ENCODE measurements at places on chromosomes 12 and 14. TPM values are rescaled to one million over a fixed set of nuclear protein-coding genes. Genes with fewer than 3 reads are reported as not detected.

GRCh38 chr12:90959032-90959431 is 4.1 kb upstream of the CCER1 start:
- no peaks in the 10 kb centered on the region for H3K27me3 ChIP-seq
- no peak overlapping the region for H3K4me3 ChIP-seq
- H3K36me3 ChIP-seq = no peaks in the 10 kb centered on the region
- DNase-seq = no peak

- peaks cover 65% of the 10 kb centered on the region for H3K36me3 ChIP-seq
- no peaks in the 10 kb centered on the region for H3K27me3 ChIP-seq
- no peak overlapping the region for H3K27ac ChIP-seq
- no peak overlapping the region for H3K4me3 ChIP-seq
- DNase-seq = no peak
These were observed 33.1 kb downstream of the SLC8B1 start for GRCh38 chr12:113301811-113302210.

DNA sequence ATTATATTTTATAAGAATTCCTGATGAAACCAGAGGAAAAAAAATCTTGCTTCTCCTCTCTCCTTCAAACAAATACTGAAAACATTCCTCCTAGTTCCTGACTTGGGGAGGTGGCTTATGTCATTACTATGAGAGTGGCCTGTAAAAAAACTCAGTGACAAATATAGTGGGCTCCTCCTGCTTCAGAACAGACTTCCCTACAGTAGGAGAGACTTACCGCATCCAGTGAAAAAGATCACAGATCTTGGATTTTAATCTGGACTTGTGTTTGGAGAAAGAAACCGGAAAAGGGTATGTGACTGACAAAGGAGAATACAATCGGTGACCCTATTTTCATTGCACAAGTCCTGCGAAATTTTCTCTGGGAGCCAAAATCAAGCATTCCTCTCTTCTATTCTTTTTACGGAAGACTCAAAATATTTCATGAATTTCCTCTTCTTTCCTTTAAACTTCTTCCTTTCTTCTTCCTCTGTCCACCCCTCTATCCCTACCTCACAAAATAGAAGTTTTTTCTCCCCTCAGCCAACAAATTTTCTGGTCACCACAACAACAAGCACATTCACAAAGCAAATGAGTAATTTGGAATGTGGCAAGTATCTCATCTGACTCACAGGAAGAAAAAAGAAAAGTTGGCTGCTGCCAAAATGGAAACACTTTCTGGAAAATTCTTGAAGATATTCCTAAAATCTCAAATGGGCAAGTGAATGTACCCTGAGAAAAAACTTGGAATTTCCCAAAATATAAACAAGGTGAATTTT is 185.1 kb upstream of the CDKN3 start:
- DNase-seq = no peak
- no peak overlapping the region for H3K4me3 ChIP-seq
- H3K27ac ChIP-seq = no peak overlapping the region
- no peaks in the 10 kb centered on the region for H3K4me1 ChIP-seq
- peaks cover 3% of the 10 kb centered on the region for H3K27me3 ChIP-seq

GRCh38 chr14:80781972-80782367 is 159.6 kb downstream of the CEP128 start:
- no peak overlapping the region for H3K4me3 ChIP-seq
- H3K36me3 ChIP-seq = peaks cover 14% of the 10 kb centered on the region
- DNase-seq = no peak
- H3K4me1 ChIP-seq = no peaks in the 10 kb centered on the region
- no peaks in the 10 kb centered on the region for H3K27me3 ChIP-seq

GRCh38 chr12:54398995-54399793 is 14.7 kb upstream of the ZNF385A start:
- DNase-seq = peak; percentile 85
- peaks cover 3% of the 10 kb centered on the region for H3K4me1 ChIP-seq
- H3K27me3 ChIP-seq = no peaks in the 10 kb centered on the region

GRCh38 chr14:29054119-29054518 is 287.5 kb downstream of the FOXG1 start:
- H3K4me1 ChIP-seq = no peaks in the 10 kb centered on the region
- H3K36me3 ChIP-seq = no peaks in the 10 kb centered on the region
- H3K4me3 ChIP-seq = no peak overlapping the region
- no peaks in the 10 kb centered on the region for H3K27me3 ChIP-seq
- DNase-seq = no peak

GRCh38 chr12:108169708-108170107 is 40.6 kb downstream of the WSCD2 start:
- peaks cover 13% of the 10 kb centered on the region for H3K27me3 ChIP-seq
- no peaks in the 10 kb centered on the region for H3K36me3 ChIP-seq
- no peak overlapping the region for H3K27ac ChIP-seq
- no peaks in the 10 kb centered on the region for H3K4me1 ChIP-seq

DNA sequence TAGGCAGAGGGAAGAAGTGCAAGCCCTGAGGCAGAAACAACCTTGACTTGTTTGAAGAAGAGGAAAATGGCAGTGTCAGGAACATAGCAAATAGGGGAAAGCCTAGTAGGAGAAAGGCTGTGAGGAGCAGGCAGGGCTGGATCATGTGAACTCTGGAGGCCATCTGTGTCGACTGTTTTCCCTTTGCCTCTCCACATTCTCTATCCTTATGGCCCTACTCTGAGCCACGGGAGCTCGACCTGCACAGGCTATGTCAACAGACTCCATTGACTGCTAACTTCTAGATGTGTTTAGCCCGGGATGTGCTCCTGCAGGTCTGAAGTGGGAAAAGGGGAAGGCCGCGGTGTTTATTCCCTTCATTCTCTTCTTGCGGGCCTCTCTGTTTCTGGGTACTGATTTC is 35.2 kb downstream of the EGLN3 start:
- H3K27ac ChIP-seq = no peak overlapping the region
- no peak for DNase-seq
- H3K27me3 ChIP-seq = no peaks in the 10 kb centered on the region
- H3K4me3 ChIP-seq = no peak overlapping the region
- no peaks in the 10 kb centered on the region for H3K4me1 ChIP-seq

- no peak overlapping the region for H3K27ac ChIP-seq
- no peak for DNase-seq
- no peaks in the 10 kb centered on the region for H3K4me1 ChIP-seq
- no peak overlapping the region for H3K4me3 ChIP-seq
These were observed 17.9 kb downstream of the SERPINA1 start for GRCh38 chr14:94370524-94370910.

- no peaks in the 10 kb centered on the region for H3K4me1 ChIP-seq
- no peak for DNase-seq
These were observed 170.0 kb downstream of the KLHL28 start for GRCh38 chr14:44791730-44792129.

The PLA2G1B gene
- not detected for total RNA-seq

The KDM5A gene
- 142 TPM for total RNA-seq

The RHNO1 gene
- 29.9 TPM for total RNA-seq

The RASSF8 gene
- total RNA-seq = 0.20 TPM

The TSPAN9 gene
- 1.2 TPM for total RNA-seq

The P2RX7 gene
- total RNA-seq = 23.5 TPM

The CCDC38 gene
- not detected for total RNA-seq

The ACVR1B gene
- total RNA-seq = 6.5 TPM

The ZDHHC17 gene
- 51.2 TPM for total RNA-seq

Measured in CD4-positive, CD25-positive, alpha-beta regulatory T cell (primary cell).